ENCODE measurements at places on chromosomes 5 and 9.
A peak's percentile ranks its signal among the peaks of the same experiment; 100 is the strongest.

- no peak for DNase-seq
These were observed 93.1 kb downstream of the CDK5RAP2 start for GRCh38 chr9:120486835-120487234.

GRCh38 chr5:169299663-169300467 is 1.1 kb downstream of the SLIT3 start:
- DNase-seq: no peak

DNA sequence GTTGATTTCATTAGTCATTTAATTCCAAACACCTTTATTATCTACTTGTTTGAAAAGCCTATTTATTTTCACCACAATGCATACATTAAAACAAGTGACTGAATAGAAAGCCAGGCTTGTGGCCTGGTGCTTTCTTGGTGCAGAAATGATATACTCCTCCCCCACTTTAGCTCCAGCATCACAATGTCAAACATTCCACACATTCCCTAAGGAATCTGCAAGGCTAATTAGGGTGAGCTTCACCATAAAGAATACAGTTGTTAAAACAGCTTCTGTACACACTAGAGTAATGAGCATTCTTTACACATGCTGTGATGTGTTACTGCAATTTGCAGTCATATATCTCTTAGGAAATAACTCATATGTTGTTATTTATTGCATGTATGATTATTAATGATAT is 705.7 kb downstream of the CETN3 start:
- DNase-seq: no peak

GRCh38 chr5:140073296-140073695 is 30.2 kb upstream of the NRG2 start:
- no peak for DNase-seq

DNA sequence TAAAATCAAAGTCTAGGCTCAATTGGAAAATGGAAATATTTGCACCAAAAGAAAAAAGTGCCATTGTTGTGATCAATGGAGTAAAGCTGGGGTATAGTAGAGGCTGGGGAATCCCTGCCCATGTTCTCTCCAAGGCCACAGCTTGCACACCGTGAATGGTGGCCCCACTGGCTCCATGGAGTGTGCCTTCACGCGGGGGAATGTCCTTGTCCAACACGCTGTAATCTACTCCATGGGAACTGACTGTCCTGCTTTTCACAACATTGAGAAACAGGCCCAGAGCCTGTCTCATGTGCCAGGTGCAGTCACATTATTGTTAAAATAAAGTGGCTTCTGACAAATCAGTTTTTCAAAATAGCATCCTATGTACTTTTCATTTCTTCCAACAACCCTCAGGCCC is 33.1 kb upstream of the ITGA2 start:
- DNase-seq: no peak

GRCh38 chr9:135485385-135485784 is 5.8 kb downstream of the PPP1R26 start:
- no peak for DNase-seq

GRCh38 chr5:133450286-133450685 is 162.1 kb downstream of the FSTL4 start:
- DNase-seq: no peak

GRCh38 chr5:88727705-88728313 is 155.2 kb downstream of the MEF2C start:
- no peak for DNase-seq

GRCh38 chr9:114616684-114617520 is 5.8 kb downstream of the TMEM268 start:
- peak; percentile 47 for DNase-seq

- DNase-seq: no peak
These were observed 28.6 kb upstream of the SPATA31E1 start for GRCh38 chr9:87853876-87854579.

- no peak for DNase-seq
These were observed 170.5 kb downstream of the NR3C1 start for GRCh38 chr5:143233031-143233430.

GRCh38 chr5:149809931-149810691 is 80.0 kb downstream of the PPARGC1B start:
- DNase-seq: no peak

DNA sequence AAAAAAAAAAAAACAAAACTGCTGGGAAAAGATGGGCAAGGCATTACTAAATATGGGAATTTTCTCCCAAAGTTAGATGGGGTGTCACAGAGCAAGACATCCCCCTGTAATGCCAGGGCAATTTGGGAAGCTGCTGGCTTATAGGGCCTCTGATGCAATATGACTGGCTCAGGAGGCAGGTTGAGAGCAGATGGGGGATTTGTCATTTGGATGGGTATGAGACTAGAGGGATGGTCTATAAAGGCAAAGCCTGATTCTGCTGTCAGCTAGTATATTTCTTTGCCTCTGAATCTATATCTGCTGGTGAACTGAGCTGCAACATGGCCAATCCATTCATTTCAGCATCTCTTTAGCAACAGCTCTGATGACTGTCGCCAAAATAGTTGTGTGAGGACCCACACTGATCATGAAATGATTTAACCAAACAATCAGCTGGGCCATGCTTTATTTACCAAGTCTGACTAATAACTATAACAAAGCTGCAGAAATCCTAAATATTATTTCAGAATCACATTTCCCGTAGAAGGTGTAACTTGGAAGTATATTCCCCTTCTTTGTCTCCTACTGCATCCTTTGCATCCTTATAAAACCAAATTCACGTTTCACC is 455.1 kb upstream of the ZNF608 start:
- no peak for DNase-seq

DNA sequence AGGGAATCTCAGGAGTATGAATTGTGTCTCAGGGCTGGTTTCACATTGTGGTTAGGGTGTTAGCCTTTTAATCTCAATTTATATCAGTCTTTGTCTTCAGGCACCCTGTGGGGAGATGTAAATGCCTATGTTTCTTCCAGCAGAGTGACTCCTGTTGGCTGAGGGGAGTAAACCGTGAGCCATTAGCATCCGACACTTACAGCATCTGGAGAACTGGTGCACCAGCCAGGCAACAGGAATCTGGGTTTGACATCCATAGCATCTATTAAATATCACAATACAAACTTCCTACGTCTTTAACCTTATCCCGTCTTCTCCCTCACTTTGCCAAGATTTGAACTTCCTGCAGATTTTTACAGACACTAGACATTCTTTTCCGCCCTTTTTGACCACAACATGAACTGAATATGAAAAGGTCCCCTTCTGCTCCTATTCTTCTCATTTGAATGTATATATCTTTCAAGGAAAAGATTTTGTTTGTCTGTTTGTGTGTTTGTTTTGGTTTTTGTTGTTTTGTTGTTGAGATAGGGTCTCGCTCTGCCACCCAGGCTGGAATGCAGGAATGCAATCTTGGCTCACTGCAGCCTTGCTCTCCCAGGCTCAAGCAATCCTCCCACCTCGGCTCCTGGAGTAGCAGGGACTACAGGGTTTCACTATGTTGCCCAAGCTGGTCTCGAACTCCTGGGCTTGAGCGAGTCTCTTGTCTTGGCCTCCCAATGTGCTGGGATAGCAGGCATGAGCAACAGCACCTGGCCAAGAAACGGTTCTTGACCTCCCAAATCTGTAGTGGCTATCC is 626.2 kb downstream of the TLR4 start:
- no peak for DNase-seq

- DNase-seq: no peak
These were observed 145.2 kb downstream of the MTRR start for GRCh38 chr5:8013948-8014710.
